Activated T-cell treated with anti-CD3 and anti-CD28 coated beads, Interleukin-2, amount 50 U/mL, for 1 hour (primary cell): ENCODE measurements at places on chromosomes 16 and 17.

DNA sequence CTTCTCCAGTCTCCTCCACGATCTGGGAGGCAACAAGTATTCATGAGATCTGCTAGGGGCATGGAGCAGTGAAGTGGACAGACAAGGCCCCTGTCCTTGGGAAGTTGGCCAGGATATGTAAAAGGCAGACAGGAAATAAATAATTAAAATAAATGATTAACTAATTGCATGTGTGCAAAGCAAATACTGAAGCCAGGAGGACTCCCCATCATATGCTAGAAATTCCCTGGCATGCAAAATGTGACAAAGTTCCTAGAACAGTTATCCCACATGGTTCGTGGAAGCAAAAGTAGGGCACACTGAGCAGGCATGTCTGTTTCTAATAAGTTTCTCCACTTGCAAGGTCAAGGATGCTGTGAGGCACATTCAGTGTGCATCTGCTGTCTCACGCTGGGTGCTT is 86.8 kb downstream of the CDYL2 start:
- no peak for DNase-seq

- no peak for DNase-seq
Observed at GRCh38 chr17:68514831-68515635, 2.8 kb downstream of the PRKAR1A start.

DNA sequence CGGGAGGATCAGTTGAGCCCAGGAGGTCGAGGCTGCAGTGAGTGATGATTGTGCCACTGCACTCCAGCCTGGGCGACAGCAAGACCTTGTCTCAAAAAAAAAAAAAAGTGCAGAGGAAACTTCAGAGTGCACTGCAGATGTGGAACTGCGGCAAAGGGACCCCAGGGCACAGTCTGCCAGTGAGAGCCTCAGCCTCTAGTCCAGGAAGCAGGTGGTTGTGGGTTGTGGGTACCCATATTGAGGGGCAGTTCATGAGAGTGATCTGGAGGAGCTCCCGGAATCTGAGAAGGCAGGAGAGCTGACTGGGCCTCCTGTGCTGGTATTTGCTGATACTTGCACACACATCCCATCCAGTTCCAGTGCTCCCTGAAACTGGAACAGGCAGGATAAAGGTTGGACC is 13.1 kb downstream of the FOXN1 start:
- DNase-seq, result no peak

- no peak for DNase-seq
Observed at GRCh38 chr17:27538156-27538955, 82.1 kb downstream of the KSR1 start.

DNA sequence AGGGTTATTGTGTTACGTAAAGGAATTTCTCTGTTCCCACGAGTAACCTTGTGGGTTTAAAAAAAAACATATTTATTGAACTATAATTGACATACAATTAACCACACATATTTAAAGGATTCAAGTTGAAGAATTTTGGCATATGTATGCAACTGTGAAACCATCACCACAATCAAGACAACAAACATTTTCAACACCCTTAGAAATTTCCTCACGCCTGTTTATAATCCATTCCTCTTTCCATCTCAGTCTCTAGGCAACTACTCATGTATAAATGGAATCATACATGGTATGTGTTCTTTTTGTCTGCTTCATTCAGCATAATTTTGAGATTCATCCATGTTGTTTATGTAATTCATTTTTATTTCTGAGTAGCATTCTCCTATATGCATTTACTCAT is 104.0 kb downstream of the MRTFB start:
- DNase-seq, result no peak

- DNase-seq, result no peak
Observed at GRCh38 chr16:12133729-12134128, 157.2 kb downstream of the SNX29 start.

DNA sequence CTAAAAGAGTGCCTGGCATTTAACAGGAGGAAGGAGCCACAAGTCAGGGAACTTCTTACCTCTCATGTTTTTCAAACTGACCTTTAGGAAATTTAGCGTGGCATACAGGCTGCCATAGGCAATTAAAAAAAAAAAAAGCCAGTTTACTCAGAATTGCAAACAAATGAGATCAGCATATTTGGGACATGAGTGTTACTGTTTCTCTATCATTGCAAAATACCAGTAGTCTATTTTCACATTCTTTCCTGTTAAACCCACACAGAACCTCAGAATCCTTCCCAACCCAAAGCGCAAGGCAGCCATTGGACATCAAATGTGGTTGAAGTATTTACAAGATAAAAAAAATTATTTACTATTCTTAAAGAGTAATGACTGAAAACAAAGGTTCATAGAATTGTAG is 366.4 kb upstream of the DYNLRB2 start:
- no peak for DNase-seq

GRCh38 chr17:74601944-74602572 is 10.0 kb upstream of the CD300LD start:
- DNase-seq, result no peak

DNA sequence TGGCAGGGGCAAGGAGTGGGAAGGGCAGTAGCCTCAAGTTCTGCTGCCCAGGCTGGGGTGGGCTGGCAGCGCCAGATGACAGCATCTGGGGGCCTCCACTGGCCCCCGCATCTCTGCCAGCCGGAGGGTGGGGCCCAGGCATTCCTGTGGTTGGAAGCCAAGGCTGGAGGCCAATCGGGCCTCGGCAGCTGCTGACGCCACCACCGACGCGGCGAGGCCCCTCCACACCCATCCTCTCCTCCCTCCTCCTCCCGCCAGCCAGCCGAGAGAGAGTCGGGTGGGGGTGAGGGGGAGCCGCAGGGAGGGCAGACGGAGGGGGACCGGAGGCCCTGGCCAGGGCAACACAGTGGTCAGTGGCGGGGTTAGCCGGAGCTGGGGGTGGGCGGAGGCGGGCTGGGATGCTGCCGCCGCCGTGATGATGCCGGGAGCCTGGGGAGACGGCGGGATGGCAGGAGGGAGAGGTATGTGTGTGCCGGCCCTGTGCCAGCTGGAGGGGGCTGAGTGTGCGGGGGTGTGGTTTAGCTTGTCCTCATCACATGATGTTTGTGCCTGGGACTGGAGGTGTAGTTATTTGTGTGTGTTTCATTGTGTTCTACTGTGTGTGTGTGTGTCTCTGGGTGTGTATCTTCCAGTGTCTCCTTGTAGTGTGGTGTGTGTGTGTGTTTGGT is 36.6 kb downstream of the ARHGAP23 start:
- DNase-seq, result no peak

- DNase-seq, result no peak
Observed at GRCh38 chr16:86630471-86630870, 52.1 kb downstream of the FOXL1 start.

- no peak for DNase-seq
Observed at GRCh38 chr17:81457917-81458555, 54.6 kb downstream of the ACTG1 start.

GRCh38 chr17:75568412-75569255 is 19.0 kb upstream of the MYO15B start:
- no peak for DNase-seq

GRCh38 chr16:77556201-77556873 is 121.5 kb upstream of the ADAMTS18 start:
- DNase-seq, result no peak

- DNase-seq, result peak; percentile 72
Observed at GRCh38 chr17:62064791-62065563, at the start of gene MED13. Gene MED13 (minus strand): TSS chr17:62065278. CDS start chr17:62065205, 73 bp downstream.

DNA sequence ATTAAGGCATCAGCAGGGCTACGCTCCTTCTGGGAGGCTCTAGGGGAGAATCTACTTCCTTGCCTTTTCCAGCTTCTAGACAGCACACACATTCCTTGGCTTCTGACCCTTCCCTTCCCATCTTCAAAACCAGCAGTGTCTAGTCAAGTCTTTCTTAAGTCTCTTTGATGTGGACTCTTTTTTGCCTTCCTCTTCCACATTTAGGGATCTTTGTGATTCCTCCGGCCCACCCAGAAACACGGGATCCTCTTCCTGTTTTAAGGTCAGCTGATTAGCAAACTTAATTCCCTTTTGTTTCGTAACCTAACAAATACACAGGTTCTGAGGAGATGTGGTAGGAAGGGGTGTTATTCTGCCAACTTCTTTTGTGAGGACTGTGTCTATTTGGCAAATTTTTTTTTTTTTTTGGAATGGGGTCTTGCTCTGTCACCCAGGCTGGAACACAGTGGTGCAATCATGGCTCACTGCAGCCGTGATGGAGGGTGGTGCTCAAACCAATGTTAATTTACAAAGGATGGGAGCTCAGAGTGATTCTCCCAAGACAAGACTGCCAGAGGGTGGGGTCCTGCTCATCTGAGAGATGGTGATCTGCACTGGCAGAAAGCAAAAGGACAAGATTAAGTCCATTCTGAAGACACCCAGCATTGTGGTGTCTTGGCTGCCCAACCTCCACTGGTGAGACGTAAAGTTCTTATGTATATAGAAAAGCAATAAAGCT is 14.7 kb downstream of the KNOP1 start:
- no peak for DNase-seq

DNA sequence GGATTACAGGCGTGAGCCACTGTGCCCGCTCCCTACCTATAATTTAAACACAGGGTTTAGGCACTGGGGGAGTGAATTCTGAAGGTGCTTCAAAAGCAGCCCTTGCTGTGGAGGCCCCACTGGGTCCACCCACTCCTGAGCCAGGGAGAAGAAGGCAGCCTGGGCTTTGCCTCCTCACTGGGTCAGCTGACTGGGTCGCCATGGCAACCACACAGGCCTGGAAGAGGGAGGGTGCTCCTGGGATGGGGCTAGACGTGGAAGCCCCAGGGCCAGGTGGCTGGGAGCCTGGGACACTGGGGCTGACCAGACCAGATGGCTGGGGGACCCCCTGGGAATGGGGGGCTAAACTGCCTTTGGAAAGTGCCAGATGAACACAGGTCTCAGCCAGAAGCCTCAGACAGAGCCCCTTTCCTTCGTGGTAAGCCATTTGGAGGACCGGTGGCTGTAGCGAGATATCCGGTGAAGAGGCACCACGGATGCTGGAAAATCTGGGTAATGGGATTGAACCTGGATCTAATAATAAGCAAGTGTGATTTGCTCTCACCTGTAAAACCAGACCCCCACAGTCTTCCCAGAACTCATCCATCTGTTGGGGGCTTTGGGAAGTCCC is 32.9 kb downstream of the TRARG1 start:
- no peak for DNase-seq

- no peak for DNase-seq
Observed at GRCh38 chr17:15456496-15456895, 10.9 kb downstream of the CDRT4 start.
